ENCODE measurements at places on chromosomes 16 and 17.

DNA sequence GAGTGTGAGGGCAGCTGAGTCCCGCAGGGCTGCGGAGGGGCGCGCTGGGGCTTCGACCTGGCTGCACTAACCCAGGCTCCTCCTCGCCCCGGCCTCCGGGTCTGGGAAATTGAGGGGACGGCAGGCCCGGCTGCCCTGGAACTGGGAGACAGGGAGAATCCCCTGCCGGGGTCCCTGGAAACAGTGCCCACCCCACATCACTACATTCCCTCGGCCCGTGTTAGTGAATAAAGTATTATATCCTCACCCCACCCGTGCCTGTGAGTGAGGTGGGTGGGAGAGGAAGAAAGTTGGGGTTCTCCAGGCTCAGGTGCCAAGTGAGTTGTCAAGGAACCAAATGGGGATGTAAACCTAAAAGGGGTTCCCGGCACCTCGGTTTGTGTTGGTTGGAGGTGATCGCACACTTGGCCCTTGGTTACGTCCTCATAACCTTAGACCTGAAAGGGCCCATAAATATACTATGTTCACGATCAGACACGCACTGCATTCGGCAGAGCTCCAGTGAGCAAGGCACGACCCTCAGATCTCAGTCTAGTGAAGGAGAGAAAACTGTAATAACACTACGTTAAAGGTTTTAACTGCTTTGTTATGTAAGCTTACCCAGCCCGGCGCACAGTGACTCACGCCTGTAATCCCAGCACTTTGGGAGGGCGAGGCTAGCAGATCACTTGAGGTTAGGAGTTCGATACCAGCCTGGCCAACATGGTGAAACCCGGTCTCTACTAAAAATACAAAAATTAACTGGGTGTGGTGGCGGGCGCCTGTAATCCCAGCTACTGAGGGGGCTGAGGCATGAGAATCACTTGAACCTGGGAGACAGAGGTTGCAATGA is 11.2 kb downstream of the ZNF771 start:
- no peak for DNase-seq

DNA sequence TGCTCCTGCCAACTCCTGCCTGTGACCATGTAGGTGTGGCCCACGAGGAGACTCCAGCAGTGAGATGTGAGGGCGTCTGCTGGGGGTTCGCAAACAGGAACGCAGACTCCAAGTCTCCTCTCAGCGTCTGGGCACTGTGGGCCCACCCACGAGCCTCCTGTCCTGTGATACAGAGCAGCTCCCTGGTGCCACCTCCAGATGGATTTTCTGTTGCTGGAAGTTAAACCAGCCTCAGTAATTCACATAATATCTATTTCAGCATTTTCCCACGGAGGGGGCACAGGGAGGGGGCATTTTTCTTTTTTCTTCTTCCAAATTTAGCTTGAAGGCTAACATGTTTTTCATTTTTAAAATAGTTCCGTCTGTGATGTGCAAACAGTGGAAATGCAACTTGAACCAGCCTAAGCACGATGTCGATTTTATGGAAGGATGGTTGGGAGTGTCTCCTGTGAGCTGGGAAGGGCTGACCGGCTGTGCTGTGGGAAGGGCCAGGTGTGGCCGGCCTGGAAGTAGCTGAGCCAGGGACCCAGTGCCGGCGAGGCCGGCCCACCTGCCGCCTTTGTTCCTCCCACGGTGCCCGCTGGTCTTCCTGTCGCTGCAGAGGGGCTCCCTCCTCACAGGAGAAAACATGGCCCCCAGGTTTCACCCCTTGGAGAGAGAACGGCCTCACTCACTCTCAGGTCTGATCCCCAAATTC is 3.9 kb upstream of the RAB40B start:
- DNase-seq = no peak

- peak; percentile 49 for DNase-seq
These were observed 4.5 kb upstream of the NAT9 start for GRCh38 chr17:74780443-74781238.

DNA sequence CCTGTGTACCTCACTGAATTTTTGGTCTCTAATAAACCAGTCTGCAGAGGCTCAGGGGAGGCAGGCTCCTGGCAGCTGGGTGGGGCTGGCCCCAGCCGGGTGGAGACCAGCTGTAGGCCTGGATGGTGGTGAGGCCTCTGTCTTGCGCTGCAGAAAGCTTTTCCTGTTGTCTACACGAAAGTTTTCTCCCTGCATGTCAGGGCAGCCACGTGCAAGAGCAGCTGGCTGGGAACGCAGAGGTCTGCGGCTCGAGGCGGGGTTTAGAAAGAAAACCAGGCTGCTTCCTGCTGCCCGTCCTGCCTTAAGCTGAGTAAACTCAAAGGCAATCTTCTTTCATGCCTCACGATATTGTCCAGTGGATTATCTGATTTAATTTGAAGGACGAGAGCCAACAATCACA is 2.4 kb downstream of the SERPINF1 start:
- peak; percentile 50 for DNase-seq

All from EL (cell line).